ENCODE measurements at places on chromosomes 5 and 9.

- no peak for ATAC-seq
Observed at GRCh38 chr9:112086627-112087026, 88.5 kb downstream of the SUSD1 start.

DNA sequence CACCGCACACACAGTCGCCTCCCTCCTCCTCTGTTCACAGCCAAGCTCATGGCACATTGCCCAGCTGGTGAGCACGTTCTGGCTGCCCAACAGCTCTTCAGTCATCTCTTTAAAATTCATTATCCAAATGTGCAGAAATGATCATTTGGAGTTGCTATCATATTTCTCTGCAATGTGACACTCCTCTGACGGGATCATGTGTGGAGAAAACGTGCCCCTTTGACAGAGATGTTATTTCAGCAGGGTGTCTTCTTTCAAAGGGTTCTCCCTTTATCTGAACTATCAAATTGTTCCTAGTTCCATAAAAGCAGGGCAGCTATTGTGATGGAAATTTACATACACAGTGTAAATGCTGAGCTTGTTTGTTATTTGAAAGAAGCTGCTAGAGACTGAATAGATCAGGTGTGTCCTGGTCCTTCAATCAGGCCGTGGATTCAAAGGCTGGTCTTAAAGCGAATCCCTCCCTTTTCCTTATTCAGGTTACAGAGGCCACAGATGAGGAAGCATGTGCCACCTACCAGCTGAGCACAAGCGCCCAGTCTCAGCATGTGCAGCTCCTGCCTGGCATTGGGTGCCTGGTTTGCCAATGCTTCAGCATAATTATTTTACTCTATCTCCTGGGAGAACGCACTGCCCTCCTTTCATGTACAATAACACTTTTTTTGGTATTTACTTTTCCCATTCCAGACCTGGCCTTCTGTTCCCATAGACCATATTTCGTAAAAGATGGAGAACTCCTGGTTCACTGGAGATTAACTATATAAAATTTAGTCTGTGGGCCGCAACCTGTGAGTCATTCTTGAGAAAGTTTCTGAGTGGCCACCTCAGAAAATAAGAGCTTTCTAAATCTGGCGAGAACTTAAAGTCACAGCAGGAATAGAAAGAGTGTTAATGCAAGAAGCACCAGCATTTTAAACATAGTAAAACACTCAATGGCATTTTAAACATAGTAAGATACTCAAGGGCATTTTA is 433.7 kb downstream of the ENC1 start:
- no peak for ATAC-seq

- no peak for ATAC-seq
Observed at GRCh38 chr5:40507095-40507494, 172.6 kb upstream of the PTGER4 start.

DNA sequence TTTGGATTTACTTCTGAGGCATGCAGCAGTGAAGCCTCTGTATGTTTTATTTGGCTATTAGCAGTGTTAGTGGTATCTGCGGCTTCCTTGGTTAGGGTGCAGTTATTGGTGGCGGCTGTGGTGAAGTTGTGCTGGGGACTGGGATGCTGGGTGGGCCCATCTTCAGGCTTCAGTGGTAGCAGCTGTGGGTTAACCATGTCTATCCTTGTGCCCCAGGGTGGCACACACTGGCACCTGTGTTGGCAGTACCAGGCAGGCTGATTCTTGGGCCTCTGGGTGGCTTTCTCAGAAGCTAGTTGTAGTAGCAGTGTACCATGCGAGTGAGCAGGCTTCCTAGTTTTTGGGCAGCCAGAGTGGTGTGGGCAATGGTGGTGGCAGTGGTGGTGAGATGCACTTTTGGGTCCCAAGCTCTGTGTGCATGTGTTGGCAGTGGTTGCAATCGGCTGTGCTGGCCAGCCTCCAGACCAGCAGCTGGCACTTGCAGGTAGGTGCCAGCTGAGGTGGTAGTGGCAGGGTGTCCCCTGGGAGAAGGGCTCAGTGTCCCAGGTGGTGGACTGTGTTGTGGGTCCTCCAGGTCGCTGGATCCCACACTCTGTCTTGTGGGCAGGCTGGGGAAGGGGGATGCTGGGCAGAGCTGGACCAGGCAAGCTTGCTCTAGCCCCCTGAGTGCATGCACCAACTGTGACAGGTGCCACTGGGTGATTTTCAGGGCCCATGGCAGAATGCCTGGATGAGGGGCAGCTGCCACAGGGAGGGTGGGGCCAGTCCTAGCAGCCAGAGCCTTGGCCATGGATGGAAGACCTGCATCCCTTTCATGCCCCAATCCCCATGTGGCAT is 13.6 kb downstream of the AHRR start:
- ATAC-seq: peak; percentile 9

GRCh38 chr5:72147569-72147968 is 40.3 kb downstream of the MAP1B start:
- ATAC-seq: no peak

DNA sequence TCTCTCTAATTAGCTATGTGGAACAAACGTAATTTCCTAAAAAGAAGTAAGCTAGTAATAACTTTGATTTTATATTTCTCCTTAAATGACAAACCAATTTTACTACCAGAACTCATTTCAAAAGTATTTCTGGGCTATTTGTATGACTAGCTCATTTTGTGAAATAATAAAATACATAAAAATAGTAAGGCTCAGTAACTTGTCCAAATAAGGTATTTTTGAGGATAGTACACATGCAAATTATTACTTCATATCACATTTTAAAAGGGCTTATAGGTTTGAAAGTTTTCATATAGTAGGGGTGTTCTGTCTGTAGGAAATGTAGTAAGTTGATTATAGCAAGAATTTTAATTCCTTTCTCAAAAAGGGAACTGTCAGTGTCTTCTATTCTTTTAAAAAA is 26.5 kb downstream of the C9orf85 start:
- ATAC-seq: no peak

GRCh38 chr5:118353970-118354369 is 634.4 kb downstream of the DTWD2 start:
- no peak for ATAC-seq

DNA sequence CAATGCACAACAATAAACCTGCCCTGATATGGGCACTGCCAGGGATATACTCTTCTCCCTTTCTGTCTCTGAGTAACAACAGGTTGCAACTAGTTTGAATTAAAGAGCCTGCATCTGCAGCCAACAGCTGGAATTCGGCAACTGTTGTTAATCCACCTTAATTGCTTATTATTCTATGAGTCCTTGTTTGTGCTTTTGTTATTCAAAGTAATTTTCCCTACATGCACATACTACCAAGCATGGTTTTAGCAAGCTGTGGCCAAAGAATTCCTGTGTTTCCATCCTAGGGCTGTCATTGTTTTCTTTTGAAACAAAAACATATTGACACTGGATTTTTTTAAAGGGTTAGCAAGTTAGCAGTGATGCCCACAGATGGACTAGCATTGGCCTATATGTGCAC is 171.5 kb downstream of the EFNA5 start:
- no peak for ATAC-seq

- no peak for ATAC-seq
Observed at GRCh38 chr5:176870110-176870591, 29.0 kb downstream of the HK3 start.

DNA sequence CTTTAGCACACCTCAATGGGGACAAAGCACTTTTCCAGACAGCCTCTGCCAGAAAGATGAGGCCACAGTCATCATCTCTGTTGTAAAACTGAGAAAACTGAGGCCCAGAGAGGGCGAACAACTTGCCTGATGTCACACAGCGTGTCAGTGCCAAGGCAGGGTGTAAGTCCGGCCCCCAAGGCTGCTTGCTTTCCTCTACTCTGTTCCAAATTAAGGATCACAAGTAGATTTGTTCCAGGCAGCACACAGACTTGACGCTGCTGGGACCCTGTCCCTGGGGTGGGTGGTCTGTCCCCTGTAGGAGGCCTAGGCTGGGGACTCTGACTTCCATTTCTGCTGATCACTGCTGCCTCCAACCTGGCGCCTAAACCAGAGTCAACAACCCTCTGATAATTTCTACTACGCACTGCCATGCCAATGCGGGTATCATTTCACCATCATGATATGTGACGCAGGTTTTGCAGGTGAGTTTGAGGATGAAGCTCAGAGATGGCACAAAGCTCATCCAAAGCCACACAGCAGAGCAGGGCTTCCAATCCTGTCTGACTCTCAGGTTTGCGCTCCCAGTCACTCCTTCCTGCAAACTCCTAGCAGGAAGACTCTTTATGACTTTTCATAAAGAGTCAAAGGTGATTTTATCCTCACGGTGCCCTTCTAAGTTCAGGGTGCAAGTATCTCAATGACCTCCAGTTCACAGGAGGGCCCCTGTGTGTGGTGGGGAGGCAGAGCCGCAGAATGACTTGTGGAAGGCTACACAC is 13.5 kb upstream of the RALGDS start:
- peak; percentile 4 for ATAC-seq

Data from activated CD4-positive, CD25-positive, alpha-beta regulatory T cell treated with anti-CD3 and anti-CD28 coated beads, Interleukin-2, amount 50 U/mL, for 24 hours (primary cell).